Neural crest cell (in vitro differentiated cells): ENCODE measurements at places on chromosomes 7 and 10. TPM values are rescaled to one million over a fixed set of nuclear protein-coding genes. Genes with fewer than 3 reads are reported as not detected.
A peak's percentile ranks its signal among the peaks of the same experiment; 100 is the strongest.

DNA sequence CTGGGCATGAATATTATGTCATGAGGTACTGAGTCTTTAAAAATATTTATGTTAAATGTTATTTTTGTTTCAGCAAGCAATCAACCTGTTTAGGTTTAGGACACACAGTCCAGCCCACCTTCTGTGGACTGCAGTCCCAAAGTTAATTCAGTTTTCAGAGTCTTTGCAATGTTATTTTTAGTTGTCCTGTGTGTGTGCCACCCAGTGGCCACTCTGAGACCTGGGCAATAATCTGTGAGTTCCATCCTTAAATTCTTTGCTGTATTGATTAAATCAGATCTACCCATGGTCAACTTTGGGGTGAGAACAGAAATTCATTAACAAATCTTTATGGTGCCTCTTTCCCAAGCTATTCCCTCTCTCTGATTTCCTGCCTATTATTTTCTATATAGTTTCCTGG is 415.1 kb downstream of the CCSER2 start:
- no peak overlapping the region for H3K4me3 ChIP-seq
- H3K36me3 ChIP-seq, result no peaks in the 10 kb centered on the region
- H3K4me1 ChIP-seq, result no peaks in the 10 kb centered on the region

The FAM25C gene
- not detected in 2 replicates for total RNA-seq

GRCh38 chr10:33993917-33994316 is 659.5 kb upstream of the NRP1 start:
- DNase-seq, result no peak
- H3K4me1 ChIP-seq, result peaks cover 4% of the 10 kb centered on the region
- H3K27ac ChIP-seq, result no peak overlapping the region
- H3K27me3 ChIP-seq, result no peaks in the 10 kb centered on the region

GRCh38 chr10:116490028-116490662 is 55.6 kb upstream of the PNLIP start:
- H3K27ac ChIP-seq, result no peak overlapping the region
- H3K27me3 ChIP-seq, result peaks cover 2% of the 10 kb centered on the region
- no peak for DNase-seq
- H3K4me3 ChIP-seq, result no peak overlapping the region
- H3K36me3 ChIP-seq, result no peaks in the 10 kb centered on the region

- peaks cover 27% of the 10 kb centered on the region for H3K4me1 ChIP-seq
- DNase-seq, result no peak
- H3K4me3 ChIP-seq, result peak overlapping the region; percentile 87
- peaks cover 3% of the 10 kb centered on the region for H3K36me3 ChIP-seq
These were observed 12.9 kb upstream of the HOXA2 start for GRCh38 chr7:27115221-27116026.

The WNT8B gene
- total RNA-seq, result 3.8 and 4.2 TPM in 2 replicates

The TRIM4 gene
- total RNA-seq, result 8.9 and 10.4 TPM in 2 replicates

- peak; percentile 34 for DNase-seq
- H3K27ac ChIP-seq, result peak within 1 kb of the TSS; percentile 62
- H3K4me3 ChIP-seq, result peak within 1 kb of the TSS; percentile 87
- H3K4me1 ChIP-seq, result peaks cover 27% of the 10 kb centered on the region
These were observed at the start of gene ZNF316 for GRCh38 chr7:6636741-6637543. Gene ZNF316 (plus strand): TSS chr7:6637318. CDS start chr7:6642410, 5,092 bp downstream.

DNA sequence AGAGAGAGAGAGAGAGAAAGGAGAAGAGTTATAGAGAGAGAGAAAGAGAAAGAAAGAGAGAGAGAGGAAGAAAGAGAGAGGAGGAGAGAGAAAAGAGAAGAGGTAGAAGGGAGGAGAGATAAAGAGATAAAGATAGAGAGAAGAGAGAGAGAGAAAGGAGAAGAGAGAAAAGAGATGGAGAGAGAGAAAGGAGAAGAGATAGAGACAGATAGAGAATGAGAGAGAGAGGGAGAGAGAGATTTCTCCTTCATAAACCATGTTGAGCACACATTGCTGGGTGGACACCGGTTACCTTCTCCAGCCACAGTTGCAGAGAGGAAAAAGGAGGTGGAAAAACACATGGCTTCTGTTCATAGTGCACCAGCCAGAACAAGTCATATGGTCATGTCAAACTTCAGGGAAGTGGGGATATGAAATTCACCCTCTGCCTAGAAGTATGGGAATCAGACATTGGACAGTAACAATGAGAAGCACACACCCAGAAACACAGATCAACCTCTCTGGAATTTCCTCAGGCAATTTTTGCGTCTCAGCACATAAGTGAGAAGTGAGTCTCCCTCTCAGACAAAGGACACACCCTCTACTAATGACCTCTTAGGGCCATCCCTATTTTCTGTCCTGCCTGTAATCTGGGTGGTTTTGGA is 172.5 kb upstream of the SVIL start:
- H3K27ac ChIP-seq, result no peak overlapping the region
- H3K4me3 ChIP-seq, result no peak overlapping the region
- no peaks in the 10 kb centered on the region for H3K27me3 ChIP-seq
- peaks cover 12% of the 10 kb centered on the region for H3K4me1 ChIP-seq
- DNase-seq, result no peak
- no peaks in the 10 kb centered on the region for H3K36me3 ChIP-seq

The PCDH15 gene
- total RNA-seq, result 17.4 and 21.7 TPM in 2 replicates

- H3K36me3 ChIP-seq, result peaks cover 27% of the 10 kb centered on the region
- H3K27ac ChIP-seq, result peak overlapping the region; percentile 65
- no peak overlapping the region for H3K4me3 ChIP-seq
- no peak for DNase-seq
- H3K4me1 ChIP-seq, result peaks cover 45% of the 10 kb centered on the region
These were observed 11.1 kb downstream of the MSRB2 start for GRCh38 chr10:23106331-23107072.

- peak overlapping the region; percentile 37 for H3K27ac ChIP-seq
- H3K4me3 ChIP-seq, result no peak overlapping the region
- no peaks in the 10 kb centered on the region for H3K36me3 ChIP-seq
- DNase-seq, result no peak
These were observed 85.2 kb downstream of the HGF start for GRCh38 chr7:81684514-81685269.

DNA sequence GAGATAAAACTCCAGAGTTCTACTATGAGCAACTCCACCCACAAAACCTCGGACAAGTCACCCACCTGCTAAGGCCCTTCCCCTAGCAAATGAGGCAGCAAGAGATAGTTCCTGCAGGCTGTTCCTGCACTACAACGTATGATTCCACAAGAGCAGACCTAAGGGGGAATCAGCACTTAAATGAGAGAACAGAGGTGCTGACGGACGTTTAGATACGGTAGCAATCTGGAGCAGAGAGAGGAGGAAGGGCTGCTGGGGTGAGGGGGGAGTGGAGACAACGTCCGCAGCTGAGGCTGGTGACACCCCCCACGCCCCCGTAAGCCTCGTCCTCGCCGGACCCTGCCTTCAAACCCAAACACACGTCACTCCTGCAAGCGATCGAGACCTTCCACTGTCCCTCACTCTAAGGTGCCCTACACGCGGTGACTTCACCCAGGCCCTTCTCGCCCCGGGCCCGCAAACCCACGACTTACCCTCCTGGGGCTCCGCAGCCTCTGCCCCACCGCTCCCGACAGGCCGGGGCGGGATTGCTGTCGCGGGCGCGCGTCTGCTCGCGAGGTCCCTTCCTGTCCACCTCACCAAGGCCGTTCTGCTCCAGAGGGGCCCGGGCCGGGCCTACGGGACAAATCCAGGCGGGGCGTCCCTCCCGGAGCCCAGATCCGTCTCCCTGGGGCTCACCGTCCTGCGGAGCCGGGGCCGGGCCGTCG is 635 bp downstream of the ZNF12 start:
- DNase-seq, result peak; percentile 23
- H3K36me3 ChIP-seq, result peaks cover 45% of the 10 kb centered on the region
- peak overlapping the region; percentile 57 for H3K27ac ChIP-seq
- H3K27me3 ChIP-seq, result peaks cover 33% of the 10 kb centered on the region

DNA sequence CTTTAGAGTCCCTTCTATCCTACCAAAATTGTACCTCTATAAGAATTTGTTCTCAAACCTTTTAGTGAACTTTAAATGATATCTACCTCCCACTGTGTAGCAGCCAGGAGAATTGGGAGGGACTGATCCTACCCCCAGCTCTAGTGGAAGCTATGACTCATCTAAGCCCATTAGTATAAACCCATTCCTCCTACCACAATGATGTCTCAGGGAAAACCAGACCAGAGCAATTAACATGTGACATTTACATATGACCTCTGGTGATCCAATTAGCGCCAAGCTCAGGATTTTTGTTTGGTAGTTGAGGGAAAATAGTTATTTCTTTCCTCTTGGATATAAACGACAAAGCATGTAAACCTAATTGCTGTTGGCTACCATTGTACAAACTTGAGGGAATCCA is 33.1 kb upstream of the R3HCC1L start:
- H3K4me1 ChIP-seq, result peaks cover 7% of the 10 kb centered on the region
- no peak overlapping the region for H3K4me3 ChIP-seq
- H3K27me3 ChIP-seq, result peaks cover 3% of the 10 kb centered on the region
- no peaks in the 10 kb centered on the region for H3K36me3 ChIP-seq

DNA sequence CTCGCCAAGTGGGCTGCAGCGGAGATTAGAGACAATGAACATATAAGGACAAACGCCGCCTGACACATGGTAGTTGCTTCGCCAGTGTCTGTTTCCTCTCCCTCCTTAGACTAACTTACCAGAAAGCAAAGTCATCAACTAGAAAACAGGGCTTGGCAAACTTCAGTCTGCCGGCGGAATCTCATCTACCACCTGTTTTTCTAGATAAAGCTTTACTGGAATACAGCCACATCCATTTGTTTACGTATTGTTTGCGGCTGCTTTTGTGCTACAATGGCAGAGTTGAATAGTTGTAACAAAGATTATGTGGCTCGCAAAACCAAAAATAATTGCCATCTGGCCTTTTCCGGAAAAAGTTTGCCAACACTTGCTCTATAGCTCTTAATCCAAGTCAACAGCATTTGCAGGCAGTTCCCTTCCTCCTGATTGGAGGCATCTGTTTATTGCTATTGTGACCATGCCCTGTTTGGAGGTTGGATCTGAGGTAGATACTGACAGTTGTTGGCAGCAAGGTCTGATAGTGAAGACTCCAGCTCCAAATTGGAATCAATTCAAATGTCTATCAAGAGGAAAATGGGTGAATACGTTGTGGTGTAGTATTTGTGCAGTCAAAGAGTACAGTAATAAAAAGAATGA is 260.6 kb downstream of the POU6F2 start:
- no peak overlapping the region for H3K4me3 ChIP-seq
- no peaks in the 10 kb centered on the region for H3K27me3 ChIP-seq

DNA sequence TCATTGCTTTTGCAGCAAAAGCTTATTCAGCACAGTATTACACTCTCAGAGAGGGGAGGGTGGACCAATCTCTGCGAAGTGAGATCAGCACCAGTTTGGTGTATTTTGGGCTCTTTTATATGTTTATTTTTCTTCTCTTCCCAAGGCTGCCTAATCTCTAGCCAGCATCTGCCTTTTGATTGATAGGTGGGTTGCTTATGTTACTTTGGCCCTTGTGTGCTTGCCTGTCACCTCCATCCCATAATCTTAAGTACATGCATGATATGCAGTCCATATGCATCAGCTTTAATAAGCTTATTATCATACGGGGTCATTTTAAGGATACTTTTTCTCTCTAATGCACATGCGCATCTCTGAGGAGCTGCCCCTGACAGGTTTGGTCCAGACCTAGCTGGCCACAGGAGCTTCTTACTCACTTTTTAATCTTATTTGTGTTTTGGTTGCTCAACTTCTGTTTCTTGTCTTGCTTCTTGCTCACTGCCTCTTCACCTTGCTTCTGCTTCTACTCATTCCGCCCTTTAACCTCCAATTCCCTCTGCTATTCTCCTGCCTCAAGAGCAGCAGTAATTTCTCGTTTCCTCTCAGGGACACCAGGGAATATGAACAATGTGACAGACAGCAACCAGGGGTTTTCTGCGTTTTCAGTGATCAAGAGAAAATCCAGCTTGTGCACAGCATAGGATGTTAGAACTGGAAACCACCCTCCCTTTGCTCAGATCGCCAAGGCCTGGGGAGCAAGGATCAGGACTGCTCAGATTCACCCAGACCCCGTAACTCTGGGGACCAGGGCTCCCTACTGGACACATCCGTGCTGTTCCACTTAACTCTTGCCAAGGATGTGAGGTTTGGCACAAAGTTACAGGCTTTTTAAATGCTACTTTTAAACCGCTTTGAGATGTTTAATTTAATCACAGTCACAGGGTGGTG is 10.0 kb downstream of the RGR start:
- DNase-seq, result no peak
- peaks cover 6% of the 10 kb centered on the region for H3K27me3 ChIP-seq
- no peak overlapping the region for H3K27ac ChIP-seq
- H3K4me1 ChIP-seq, result peaks cover 5% of the 10 kb centered on the region
- no peak overlapping the region for H3K4me3 ChIP-seq

The SLC26A4 gene
- 0.12 and 0.52 TPM in 2 replicates for total RNA-seq

DNA sequence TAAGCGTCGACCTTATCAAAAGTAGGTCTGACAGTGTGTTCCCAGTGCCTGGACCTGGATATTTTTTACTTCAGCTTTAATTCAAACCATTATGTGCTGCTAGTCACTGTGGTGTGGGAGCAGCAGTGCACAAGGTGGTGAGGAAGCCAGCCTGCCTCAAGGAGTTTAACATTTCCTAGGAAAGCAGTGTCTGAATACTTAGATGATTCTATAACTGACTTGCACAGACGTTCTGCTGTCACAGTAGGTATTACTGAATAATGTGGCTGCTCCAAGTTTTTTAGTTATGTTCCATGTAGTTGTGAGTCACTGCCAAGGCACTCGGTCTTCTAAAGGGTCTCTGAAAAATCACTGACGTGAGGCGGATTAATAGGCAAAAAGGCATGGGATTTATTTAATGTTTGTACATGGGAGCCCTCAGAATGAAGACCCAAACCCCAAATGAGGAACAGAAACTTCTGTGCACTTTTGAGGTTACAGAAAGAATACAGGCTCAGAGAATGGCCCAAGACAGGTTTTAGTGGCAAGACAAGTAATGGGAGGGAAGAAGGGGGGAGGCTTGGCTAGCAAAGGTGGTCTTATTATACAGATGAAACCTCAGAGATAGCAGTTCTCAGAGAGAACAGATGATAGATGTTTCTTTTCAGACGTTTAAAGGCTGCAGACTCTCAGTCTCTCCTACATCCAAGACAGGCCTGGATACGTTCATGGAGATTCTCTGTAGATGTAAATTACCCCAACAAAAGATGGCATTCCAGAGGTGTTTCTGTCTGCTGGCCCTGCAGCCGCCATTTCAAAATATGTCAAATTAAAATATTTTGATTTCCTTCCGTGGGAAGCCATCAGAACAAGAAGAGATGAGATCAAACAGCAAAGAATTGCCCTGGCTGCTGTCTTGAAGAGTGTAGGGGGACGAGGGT is 209.3 kb downstream of the SDK1 start:
- peaks cover 17% of the 10 kb centered on the region for H3K36me3 ChIP-seq
- no peak for DNase-seq
- no peak overlapping the region for H3K4me3 ChIP-seq
